ENCODE measurements at places on chromosomes 3 and 15.

DNA sequence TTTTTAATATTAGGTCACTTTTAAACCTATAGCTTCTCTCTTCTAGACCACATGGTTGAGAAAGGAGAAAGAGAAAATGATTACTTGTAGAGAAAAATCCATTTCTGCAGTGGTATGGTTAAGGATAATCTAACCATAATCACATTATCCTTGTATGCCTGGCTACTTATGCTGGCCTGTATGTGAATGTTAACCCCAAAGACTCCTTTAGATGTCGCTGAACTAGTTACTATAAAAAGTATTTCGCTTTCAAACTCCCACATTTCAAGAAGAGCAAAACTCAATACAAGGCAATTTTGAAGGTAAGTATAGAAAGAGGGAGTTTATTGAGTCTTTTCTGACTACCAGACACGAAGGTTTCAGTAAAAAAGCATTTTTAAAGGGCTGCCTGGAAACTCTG, 2.2 kb downstream of the KCTD6 start:
- DNase-seq, result no peak

DNA sequence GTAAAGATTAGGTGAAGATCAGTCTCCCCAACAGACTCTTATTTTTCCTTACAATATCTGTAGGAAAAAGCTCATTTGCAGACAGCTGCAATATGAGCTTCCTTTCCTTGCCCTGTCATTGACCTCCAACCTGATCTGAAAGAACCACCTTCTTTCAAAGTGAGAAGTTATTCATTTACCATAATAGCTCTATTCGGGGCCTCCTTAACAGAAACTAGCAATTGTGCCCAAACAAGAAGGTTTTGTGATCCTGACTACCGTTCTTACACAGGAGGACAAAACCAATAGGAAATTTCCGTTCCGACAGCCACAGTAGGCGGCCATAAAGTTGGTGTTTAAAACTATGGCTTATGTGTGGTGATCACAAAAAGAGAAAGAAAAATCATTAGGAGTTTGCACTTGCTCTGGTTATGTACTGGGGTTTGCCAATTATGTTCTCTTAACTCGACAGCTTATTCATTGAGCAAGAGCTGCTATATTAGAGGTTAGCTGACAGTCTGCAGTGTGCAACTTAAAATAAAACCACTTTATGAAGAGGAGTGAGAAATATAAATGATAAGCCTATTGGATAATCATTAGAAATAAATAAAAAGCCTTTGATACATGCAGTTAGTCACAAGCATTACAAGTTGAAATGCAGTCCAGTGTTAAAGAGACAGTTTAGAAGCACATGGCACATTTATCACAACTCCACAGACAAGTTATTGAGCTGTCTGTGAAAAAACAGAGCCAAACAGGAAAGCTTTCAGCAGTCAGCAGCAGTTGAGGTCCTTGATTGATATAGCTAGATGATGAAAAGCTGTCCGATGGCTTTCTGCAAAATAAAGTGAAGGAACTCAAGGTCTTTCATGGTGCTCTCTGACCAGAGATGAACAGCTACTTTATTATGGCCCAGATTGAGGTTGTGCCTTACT, 199.8 kb downstream of the WDR72 start:
- no peak for DNase-seq

- DNase-seq, result no peak
These were observed 6.8 kb downstream of the UBE3A start for GRCh38 chr15:25431836-25432561.

- DNase-seq, result no peak
These were observed 36.5 kb downstream of the ZDHHC19 start for GRCh38 chr3:196174652-196175051.

DNA sequence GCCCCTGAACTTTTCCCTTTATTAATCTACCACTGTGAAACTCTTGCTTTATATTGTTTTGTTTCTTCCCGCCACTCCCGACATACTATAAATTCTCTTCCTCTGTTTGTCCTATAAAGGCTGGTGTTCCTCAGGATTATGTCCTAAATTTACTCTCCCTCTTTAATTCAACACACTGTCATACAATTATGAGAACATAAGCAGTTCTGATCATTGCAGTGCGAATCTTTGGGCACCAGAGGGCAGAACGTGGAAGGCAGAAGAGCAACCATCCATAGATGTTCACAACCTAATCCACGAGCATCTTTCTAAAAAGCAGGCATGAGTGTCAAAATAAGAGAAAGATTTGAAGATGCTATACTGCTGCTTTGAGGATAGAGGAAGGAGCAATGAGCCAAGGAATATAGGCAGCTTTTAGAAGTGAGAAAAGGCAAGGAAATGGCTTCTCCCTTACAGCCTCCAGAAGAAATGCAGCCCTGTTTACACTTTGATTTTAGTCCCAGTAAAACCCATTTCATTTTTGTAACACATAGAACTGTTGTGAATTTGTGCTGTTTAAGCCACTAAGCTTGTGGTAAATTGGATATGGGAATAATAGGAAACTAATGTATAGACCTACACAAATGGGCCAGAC, 179.4 kb downstream of the GBE1 start:
- DNase-seq, result peak; percentile 6
